ENCODE measurements at places on chromosomes 2 and 18. TPM values are rescaled to one million over a fixed set of nuclear protein-coding genes. Genes with fewer than 3 reads are reported as not detected.

- DNase-seq = no peak
Measured at GRCh38 chr2:6754419-6754818, 111.3 kb downstream of the CMPK2 start.

DNA sequence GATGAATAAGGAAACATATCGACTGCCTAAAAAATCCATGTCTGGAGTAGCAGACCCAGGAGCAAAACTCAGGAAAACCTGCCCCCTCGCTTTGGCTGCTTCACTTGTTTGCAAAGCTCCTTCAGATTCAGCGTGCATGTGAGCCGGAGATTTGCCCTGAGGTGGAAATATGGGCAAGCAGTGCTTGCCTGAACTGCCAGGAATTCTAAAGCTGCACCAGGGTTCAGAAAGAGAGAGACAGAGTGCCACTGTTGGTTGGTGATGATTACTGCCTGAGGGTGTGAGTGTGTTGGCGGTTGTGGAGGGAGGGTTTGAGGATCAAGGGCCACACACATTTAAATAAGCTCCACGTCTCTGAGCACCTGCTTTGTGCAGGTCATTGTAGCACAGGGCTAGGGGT, 139.6 kb upstream of the RGPD4 start:
- DNase-seq = no peak

DNA sequence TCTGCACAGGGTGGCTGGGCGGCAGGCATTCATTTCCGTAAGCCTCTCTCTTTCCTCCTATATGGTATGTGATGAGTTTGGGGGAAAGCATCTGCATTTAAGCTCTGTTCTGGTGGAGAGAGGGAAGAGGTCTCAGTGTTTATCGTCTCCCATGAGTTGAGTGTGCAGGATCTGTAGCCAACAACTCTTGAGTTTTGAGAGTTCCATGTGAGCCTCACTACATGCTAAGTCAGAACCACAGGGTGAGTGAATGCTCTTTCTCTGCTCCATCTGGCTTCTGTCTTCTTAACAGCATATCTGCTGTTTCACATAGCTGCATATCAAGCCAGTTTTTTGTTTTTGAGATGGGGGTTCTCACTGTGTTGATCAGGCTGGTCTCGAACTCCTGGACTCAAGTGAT, 22.7 kb downstream of the RAB31 start:
- DNase-seq = no peak

GRCh38 chr2:3440477-3440876, 61.0 kb downstream of the TRAPPC12 start:
- DNase-seq = no peak

CHST9 gene
- not detected for total RNA-seq

Data from K562 (cell line).